ENCODE measurements at places on chromosomes 3 and 15. TPM values are rescaled to one million over a fixed set of nuclear protein-coding genes. Genes with fewer than 3 reads are reported as not detected.

- DNase-seq: no peak
Measured at GRCh38 chr3:11455956-11456355, 183.8 kb downstream of the ATG7 start.

The CLSTN2 gene
- 65.8 TPM for total RNA-seq

DNA sequence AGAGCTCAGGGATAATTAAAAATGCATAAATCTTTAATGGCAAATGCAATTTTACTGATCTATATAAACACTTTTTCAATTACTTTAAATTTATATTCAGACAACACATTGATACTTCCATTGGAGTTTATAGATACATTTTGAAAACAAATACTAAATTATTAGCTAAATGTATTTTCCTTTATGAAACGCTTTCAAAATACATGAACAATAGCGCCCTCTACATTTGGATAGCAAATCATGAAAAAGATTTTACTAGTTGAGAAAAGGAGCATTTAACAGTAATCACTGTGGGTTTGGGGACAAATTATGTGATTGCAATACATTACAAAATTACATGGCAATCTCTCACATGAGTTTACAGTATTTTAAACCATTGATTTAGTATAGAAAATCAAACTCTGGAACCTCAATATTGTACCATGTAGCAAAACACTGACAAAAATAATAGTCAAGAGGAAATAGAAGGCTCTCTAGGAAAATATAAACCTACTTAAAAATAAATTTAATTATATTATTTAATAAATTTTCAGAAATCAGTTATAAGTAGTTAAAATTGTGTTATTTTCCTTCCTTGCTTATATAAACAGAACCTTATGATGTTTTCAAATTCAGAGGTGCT is 207.9 kb downstream of the ZIC1 start:
- no peak for DNase-seq

DNA sequence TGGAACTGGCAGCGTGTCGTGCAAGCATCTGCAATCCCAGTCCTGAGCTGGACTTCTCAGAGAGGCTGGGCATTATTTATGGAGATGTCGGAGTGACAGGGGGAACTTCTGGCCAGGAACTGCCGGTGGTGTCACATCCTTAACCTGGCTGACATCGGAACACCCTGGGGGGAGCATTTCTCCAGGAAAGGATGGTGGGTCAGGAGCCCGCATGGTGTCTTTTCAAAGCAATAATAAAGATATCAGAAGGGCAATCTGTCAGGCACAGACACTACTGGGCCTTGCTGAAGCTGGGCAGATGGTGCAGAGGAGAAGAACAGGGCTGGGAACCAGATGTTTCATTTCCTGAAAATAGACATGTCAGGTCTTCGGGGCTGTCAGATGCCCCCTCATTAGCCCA is 133.5 kb downstream of the WNT7A start:
- no peak for DNase-seq

DNA sequence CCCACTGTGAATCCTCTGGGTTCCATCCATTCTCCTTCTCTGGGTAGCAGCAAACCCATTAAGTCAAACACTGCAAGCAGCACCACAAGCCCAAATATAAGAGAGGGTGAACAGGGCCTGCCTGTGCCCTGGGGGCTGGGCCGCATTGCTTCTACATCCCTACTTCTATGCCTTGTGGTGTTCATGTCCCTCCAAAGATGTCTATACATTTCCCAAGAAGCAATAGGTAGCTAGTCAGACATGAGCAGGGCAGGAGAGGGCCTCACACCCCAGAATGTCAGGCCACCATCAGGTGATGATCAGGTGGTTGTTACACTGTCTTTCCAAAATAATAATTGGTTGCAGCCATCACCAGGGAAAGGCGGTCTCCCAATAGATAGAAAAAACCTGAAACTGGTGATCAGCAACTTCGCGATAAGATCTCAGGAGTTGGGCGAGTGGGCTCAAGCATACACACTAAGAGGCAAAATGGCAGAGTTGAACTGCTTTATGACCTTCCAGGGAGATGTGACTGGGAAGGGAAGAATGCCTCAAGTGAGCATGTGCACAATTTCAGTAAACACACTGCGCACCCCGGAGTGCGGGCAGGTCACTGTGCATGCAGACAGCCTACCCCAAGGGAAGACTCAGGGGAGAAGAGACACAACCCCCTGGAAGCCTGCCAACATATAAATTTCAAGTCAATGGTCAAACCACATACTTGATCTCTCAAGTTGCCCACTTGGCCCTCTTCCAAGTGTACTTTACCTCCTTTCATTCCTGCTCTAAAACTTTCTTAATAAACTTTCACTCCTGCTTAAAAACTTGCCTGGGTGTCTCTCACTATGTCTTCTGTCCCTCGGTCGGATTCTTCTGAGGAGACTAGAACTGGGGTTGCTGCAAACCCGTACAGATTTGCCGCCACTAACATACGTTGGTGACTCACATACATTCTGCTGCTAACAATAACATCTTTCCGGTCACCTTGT is 39.9 kb downstream of the KLF15 start:
- peak; percentile 51 for DNase-seq

GRCh38 chr3:120566243-120566975 is 29.7 kb upstream of the NDUFB4 start:
- DNase-seq: no peak

DNA sequence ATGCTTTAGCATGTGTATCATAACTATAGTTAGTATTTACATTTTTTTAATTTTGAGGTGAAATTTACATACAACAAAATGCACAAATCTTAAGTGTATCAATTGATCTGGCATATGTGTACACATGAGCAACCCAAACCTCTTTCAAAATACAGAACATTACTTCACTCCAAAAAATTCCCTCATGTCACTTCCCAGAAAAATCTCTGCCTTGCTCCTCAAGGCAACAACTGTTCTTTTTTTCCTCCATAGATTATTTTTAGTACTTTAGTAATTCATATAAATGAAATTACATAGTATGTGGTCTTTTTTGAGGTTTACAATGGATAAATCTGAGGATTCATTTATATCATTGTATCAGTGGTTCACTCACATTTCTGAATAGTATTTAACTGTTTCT is 84.9 kb downstream of the TRIM42 start:
- no peak for DNase-seq

- no peak for DNase-seq
Measured at GRCh38 chr15:42038401-42038800, 17.6 kb upstream of the PLA2G4E start.

DNA sequence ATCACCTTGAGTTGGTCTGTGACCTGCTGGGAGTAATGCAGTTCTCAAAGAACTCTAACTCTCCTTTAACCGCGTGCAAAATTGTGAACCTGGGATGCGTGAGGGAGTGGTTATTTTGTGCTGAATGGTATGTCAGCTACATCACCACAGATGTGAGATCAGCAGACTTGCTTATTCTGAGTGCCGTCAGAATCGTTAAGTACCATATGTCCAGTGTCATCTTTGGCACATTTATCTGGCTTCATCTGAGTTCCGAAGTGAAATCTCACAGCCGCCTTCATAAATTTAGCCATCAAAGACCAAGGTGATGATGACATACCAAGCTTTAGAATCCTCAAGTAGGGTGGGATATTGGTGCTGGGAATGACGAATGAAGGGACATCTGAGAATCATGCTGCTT is 347.2 kb upstream of the TPRG1 start:
- no peak for DNase-seq

DNA sequence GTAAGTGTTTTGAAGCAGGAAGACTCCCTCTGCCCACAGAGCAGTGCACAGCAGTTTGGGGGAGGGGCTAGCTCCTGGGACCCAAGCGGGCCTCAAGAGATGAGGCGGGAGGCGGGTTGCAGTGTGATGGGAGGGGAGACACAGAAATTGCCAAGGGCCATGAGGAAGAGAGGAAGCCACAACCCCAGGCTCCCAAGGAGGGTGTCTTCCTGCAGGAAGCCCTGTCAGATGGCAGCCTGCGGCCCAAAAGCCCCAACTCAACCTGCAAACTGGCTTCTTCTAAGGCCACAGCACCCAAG is 7.3 kb upstream of the ISLR2 start:
- DNase-seq: no peak

- DNase-seq: no peak
Measured at GRCh38 chr15:25787855-25788520, 75.1 kb downstream of the ATP10A start.

GRCh38 chr3:71282976-71283375 is 300.6 kb downstream of the FOXP1 start:
- DNase-seq: no peak

DNA sequence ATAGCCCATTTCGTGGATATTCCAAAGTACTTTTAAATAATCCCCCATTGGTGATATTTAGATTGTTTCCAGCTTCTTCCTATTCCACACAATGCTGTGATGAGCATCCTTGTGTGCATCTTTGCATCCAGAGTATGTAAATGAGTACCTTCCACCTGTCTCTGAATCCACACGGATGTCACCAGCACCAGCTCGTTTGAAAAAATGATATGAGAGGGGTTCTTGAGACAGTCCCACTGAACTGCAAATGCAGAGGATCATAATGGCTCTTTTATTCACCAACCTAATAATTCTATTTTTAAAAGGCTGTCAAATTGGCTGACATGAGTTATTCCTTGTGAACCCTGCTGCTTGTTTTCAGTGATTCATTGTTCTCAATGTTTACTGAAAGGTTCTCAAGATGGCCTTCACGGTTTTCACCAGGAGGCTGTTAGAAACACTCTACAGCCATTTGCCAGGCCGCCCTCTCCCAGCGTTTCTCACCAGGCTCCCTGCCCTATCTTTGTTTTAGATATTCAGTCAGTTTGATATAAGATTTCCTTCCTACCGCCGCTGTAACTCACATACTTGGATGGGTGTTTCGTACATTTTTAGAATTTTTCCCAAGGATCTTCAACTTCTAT is 96.7 kb upstream of the PTPRG start:
- no peak for DNase-seq

GRCh38 chr3:37163262-37164015 is 10.9 kb downstream of the LRRFIP2 start:
- no peak for DNase-seq

DNA sequence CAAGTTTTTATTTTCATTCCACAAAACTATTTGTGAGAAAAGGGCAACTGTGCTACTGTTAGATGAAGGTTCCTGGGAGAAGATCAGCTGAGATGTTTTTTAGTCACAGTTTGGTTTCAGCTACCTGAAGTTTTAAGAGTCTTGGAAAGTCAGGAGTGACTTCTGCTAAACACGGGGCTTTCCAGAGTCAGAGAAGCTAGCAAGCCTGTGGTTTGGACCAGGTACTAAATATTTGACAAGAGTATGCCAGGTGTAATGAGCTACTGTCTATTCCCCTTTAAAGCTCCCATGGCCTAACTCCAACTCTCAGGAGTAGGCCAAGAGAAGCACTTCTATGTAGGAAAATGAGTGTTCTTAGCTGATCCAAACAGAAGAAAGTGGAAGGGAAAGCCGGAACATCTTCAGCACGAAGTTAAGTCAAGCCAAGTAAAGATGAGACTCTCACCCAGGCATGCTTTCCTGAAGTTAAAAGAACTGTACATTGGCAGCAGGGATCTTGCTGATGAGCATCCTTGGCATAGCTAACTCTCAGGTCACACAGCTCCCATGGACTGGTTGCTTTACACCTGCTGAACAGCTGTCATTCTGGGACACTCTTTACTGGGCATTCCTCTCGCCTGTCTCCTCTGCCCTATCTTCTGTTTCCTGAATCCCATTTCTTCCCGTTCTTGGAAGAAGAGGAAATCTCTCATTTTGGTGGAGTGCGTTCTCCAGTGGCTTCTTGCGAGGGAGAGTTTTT is 22.5 kb downstream of the TM4SF18 start:
- DNase-seq: no peak

- no peak for DNase-seq
Measured at GRCh38 chr3:13569201-13569600, 20.3 kb downstream of the FBLN2 start.

DNA sequence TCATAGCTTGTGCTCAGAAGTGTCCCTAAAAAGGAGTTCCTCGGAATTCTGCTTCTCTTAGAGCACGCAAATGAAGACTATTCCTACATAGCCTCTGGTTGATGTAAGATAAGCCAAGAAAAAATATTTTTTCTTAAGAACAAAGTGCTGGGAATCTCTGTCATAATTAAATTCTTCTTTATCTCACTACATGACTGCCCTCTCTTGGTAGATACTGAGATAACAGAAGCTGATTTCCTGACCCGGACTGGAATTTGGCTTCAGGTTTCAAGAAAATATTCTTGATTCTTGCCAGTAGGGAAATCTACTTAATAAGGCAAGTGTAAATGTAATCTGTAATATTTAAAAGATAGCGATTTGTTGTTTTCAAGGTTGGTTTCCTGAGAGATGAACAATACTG is 31.3 kb upstream of the SETMAR start:
- no peak for DNase-seq

GRCh38 chr3:143208976-143209714 is 89.6 kb downstream of the CHST2 start:
- no peak for DNase-seq

The MUC13 gene
- not detected for total RNA-seq

DNA sequence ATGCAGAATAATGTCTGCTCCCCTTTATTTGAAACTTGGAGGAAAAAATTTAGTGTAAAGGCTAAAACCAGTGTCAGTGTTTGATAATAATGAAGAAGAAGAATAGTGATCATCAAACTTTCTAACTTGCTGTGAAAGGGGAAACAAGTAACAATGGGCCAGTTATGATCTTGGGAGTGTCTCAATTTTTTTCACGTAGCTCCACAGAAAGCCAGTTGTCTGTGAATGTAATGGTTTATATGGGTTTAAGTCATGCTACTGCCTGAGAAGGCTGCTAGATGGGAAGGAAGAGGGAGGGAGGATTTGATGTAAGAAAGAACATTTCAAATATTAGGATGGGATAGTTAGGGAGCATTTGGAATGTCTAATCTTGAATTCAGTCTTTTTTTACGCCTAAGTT is 21.1 kb upstream of the SSR3 start:
- DNase-seq: no peak

DNA sequence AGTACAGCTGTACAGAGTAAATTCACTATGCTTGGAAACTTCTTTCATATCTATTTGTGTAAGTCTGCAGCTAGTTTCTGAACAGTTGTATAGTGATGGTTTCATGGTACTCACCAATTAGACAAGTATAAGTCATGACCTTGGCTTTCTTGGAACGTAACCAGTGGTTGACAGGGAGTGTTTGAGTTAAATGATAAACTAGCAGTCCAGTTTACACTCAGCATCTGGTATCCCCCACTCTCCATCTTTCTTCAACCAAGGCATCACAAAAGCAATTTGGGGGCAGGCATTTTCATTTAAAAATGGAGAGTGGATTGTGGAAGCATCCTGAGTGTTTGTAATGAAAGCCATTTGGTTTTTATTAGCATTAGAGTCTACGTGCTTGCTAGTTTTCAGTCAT is 26.0 kb downstream of the MME start:
- DNase-seq: no peak

- no peak for DNase-seq
Measured at GRCh38 chr3:60839246-60839645, 412.0 kb downstream of the FHIT start.

The BLOC1S6 gene
- total RNA-seq: 15.4 TPM
